DMS53 (cell line): ENCODE measurements at places on chromosomes 12 and 14.

DNA sequence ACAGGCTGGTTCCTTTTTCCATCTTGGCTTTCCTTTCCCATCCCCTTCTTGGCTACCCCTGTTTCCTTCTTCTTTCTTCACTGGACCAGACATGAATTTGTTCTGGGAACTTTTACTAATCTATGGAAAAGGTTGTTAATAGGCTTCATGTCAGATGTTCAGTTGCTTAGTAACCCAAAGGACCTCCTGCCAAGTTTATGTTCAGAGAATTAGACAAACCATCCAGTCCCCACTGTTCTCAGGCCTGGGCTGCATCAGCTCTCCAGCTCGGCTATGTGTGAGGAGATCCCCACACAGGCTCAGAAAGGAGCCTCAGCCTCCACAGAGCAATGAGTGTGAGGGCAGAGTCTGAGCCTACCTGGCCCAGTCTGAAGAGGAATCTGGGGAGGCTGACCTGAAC is 78.0 kb downstream of the AKAP6 start:
- no peak for DNase-seq

GRCh38 chr12:68908076-68908475 is 24.9 kb downstream of the CPM start:
- DNase-seq = no peak

DNA sequence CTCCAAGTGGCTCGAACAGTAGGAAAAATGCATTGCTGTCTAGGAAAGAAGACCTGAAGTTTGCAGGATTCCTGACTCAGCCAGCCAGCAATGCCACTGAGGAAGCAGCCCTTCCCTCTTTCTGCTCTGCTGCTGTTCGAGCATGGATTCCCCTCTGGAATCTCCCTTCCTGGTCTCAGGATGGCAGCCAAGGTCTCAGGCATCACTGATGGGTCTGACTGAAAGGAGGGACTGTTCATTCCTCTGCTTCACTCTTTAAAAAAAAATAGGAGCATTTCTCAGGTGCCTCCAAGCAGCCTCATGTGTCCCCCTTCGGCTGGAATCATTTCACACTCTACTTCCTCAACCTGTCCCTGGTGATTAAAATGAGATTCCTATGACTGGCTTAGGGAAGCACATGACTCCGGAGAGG is 62.4 kb downstream of the SLC15A4 start:
- no peak for DNase-seq

- DNase-seq = no peak
Measured at GRCh38 chr14:77467801-77468200, 9.9 kb downstream of the AHSA1 start.

GRCh38 chr12:6313326-6313940 is 3.0 kb downstream of the PLEKHG6 start:
- no peak for DNase-seq

DNA sequence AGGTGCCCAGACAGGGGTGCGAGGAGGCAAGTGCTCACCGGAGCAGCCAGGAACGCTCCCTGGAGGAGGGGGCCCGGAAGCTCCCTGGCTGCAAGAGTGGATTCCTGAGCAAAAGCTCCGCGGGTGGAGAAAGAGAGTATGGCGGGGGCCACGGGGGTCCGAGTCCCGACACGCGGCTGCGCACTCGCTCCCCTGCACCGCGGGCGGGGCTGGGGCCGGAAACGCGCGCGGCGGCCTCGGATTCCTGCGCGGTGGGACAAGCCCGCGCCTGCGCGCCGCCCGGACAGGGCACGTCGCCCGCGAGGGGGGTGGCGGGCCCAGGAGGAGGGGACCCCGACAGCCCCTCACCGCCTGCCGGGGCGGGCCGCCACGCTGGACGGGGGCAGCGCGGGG is 27.8 kb upstream of the GPR132 start:
- DNase-seq = peak; percentile 77

GRCh38 chr14:19800282-19801117 is 3.1 kb upstream of the OR4N2 start:
- no peak for DNase-seq

DNA sequence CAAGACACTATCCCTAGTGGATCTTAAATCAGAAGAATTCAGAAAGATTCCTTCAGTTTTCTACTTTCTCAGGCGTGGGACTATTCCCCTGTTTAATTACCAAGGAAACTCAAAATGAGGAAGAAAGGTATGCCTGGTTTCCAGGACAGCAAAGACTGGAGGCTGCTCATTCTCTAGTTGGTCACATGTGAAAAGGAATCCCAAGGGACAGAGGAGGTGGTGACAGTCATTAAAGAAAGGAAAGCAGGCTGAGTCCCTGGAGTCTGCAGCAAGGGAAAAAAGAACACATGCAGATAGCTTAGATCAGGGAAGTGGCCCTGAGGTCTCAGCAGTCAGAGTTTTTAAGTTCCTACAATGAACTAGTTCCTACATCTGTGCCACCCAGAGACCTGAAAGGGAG is 165.4 kb upstream of the CCDC198 start:
- no peak for DNase-seq

DNA sequence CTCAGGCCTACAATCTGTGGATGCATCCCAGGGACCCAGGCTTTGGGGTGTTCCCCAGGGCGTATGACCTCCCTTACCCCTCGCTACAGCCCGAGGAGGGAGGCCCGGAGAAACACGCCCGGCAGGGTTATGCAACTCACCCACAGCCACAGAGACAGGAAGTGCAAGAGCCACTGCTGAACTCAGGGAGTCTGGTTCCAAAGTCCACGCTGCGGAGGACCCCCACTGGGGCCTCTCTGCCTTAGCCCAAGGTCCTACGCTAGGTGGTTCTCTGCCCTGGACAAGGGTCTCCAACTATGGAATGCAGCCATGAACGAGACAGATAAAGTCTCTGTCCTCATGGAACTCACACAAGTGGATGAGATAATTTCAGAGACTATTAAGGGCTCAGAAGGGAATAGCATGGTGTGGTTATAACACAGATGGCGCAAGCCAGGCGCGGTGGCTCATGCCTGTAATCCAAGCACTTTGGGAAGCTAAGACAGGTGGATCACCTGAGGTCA is 11.3 kb downstream of the SCARB1 start:
- no peak for DNase-seq

- no peak for DNase-seq
Measured at GRCh38 chr14:36524874-36525745, 5.1 kb upstream of the NKX2-1 start.

DNA sequence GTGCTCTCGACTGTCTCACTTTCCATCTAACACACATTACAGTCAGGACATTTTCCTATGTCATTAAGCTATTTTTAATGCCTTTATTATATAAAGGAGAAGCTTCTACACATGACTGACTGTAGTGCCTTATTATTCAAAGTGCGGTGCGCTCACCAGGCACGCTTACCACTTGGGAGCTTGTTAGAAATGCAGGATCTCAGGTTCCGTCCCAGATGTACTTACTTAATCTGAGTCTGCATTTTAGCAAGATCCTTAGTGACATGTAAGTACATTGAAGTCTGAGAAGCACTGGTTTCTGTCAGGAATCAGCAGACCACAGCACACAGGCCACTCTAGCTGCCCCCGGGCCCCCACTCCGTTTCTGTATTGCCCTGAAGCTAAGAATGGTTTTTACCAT is 44.7 kb upstream of the MDM1 start:
- DNase-seq = no peak

- DNase-seq = peak; percentile 63
Measured at GRCh38 chr14:81329640-81330381, 70.3 kb downstream of the STON2 start.

GRCh38 chr12:132530447-132530846 is 40.5 kb downstream of the FBRSL1 start:
- DNase-seq = no peak

- DNase-seq = peak; percentile 22
Measured at GRCh38 chr14:37436519-37436918, 158.5 kb downstream of the FOXA1 start.

GRCh38 chr12:8644345-8645248 is 18.0 kb downstream of the MFAP5 start:
- peak; percentile 51 for DNase-seq

GRCh38 chr14:96204151-96205058 is at the start of gene BDKRB2:
Gene BDKRB2 (plus strand): TSS chr14:96204839. CDS start chr14:96237108, 32,269 bp downstream.
- DNase-seq = peak; percentile 94

DNA sequence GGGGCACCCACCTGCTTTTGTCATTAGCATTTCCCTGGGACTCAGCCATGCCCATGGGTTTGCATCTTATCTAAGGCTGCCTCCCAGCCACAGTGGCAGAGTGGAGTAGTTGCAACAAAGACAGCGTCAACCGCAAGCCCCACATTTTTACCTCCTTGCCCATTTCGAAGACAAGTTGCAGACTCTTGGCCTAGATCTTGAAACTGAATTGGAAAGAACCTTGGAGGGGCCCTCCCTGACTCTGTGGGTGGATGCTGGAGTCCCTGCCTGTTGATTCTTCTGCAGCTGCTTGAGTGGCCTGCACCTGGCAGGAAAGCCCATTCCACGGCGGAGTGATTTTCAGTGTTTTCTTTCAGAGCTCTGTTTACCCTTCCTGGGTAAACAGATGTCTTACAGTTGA is 309.0 kb downstream of the VRK1 start:
- DNase-seq = peak; percentile 42

DNA sequence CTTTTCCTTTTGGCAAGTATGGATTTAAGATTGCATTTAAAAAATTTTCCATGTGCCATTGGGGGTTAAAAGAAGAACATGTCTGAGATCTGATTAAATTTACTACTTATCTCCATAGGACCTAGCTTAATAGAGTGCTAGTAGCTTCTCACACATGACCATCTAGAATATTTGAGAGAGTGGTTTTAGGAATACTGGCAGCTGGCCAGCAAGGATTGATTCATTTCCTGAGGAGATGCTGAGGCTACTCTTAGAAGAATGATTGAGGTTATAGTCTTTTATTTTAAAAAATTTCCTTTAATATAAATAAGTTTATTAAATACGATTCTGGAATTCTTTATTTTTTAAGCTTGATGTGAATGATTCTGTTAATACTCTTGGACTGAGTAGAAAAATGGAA is 56.2 kb downstream of the MIPOL1 start:
- DNase-seq = no peak

DNA sequence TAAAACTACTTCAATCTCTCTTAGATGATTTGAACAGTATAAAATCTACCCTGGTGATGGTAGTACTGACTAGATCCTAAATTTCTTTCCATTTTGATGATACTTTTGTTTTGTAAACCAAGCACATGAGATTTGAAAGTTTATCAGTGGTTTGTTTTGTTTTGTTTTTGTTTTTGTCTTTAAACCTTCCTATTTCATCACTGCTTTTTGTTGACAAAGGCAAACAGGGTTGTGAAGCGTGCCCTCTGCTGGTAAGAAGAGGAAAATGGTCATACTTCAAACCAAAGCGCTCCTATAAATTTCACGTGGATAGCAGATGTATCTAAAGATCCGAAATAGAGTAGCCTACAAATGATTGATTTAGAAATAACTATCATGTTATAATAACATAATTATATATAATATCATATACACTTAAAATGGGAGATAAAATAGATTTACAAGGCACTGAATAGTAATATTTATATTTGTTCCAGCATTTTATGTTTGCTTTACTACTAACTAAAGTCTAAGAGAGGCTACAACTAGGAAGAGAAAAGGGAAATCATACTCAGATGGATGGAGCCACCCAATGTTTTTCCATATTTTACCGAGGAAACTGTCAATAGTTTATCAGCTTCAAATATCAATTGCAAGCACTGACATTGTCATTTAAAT is 254.0 kb upstream of the USP15 start:
- DNase-seq = peak; percentile 75

DNA sequence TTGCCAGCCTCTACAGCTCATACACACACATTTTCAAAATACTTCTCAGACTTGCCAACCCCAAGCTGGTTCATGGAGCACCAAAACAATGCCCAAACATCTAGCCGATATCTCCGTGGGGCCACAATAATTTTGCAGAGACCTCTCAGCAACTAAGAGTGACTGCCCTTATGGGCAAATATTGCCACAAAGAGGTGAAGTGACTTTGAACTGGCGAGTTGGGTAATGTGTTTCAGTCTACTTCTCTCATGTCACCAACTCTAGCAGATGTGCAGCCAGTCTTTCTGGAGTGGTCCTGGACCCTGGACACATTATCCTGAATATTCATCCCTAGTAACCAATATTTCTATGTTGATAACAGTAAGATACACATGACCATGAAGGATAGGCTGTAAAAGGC is 290.3 kb downstream of the EMP1 start:
- DNase-seq = no peak

DNA sequence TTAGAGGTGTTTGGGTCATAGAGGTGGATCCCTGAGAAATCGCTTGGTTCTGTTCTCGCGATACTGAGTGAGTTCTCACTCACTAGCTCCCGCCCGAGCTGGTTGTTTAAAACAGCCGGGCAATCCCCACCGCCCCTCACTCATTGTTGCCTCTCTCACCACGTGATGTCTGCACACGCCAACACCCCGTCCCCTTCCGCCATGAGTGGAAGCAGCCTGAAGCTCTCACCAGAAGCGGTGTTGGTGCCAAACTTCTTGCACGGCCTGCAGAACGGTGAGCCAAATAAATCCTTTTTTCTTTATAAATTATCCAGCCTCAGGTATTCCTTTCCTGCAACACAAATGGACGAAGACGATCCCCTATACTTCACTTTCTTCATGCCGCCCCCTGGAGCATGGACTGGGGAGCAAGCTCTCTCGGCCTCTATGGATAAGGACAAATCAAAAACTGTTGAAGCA is 45.4 kb upstream of the CCND2 start:
- DNase-seq = no peak

DNA sequence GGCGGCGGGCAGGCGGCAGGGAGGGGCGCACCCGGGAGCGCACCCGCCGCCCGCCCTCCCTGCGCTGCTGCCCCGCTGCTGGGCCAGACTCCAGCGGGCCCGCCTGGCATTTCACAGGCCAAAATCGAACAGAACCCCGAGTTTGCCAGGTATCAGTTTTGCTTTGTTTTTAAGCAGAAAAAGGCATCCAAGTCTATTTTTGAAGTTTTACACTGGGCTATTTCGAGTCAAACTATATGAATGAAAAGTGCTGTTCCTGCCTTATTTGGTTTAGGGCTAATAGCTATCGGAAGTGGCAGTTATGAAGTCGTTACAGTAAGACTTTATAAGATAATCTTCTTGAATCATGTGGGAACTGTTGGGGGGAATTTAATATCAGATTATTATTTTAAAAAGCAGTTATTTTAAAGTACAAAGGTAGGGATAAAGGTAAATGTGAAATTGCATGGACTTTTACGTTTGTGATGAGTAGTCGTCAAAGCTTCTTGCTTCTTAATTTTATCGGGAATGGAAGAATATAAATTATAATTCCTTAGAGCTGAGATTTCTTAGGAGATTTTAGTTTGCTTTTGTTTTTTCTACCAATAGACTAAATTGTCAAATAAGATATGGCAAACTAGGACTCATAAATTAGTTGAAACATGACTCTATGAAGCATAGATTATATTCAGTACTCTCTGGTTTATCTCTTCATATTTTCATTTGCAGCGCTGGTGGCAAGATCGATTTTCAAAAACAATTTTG is 1.1 kb downstream of the MSRB3 start:
- DNase-seq = no peak
